ENCODE measurements at places on chromosomes 6 and 20. TPM values are rescaled to one million over a fixed set of nuclear protein-coding genes. Genes with fewer than 3 reads are reported as not detected.

The SLC22A1 gene
- total RNA-seq = 1.3 TPM

The RBPJL gene
- total RNA-seq = not detected

DNA sequence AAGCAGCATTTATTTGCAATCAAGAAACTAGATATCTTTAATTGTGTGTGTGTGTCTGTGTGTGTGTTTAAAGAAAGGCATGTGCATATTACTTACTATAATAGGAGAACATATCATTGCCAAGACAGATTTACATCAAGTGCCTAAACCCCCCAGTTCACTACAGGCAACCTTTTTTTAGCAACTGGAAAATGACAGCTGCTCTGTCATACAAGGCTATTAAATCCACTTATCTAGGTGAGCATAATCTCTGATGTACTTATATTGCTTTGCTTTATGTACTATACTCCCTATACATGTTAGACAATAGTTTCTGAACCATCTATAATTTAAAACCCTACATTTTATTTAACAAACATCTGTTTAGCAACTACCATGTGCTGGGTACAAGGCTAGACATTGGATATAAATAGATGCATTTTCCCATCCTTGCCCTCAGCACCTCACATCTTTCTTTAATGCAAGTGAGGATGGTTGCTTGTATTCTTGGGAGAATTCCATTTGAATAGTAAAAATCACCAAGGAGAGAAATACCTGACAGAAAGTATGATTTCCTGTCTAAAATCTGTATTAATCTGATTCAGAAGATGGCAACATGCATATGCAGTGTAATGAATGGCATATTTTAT lies 398.3 kb downstream of the LAMA2 start:
- no peak for DNase-seq

- DNase-seq = no peak
These were observed 171.9 kb upstream of the JARID2 start for GRCh38 chr6:15073883-15074465.

- DNase-seq = peak; percentile 6
These were observed 102.3 kb downstream of the EDN3 start for GRCh38 chr20:59402681-59403080.

The WFDC5 gene
- 4.1 TPM for total RNA-seq

The DOK5 gene
- 0.13 TPM for total RNA-seq

DNA sequence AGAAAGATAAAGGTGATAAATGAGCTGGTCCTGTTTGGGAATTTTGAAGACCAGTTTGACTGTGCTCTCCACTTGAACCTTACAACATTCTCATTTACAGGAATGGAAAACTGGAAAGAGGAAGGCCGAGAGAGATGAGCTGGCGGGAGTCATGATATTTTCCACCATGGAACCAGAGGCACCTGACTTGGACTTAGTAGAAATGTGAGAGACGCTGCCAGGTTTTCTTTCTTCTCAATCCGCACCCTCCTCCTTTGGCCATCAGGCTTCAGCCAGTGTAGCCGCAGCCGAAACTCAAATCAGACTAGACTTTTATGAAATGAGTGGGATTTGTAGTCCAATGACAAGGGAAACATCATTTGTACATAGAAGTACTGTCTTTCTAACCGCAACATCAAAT lies 54.7 kb upstream of the SYNJ2 start:
- DNase-seq = no peak

GRCh38 chr20:37114012-37114411 lies 18.2 kb upstream of the RBL1 start:
- DNase-seq = no peak

- peak; percentile 54 for DNase-seq
These were observed 88.2 kb downstream of the ZFP64 start for GRCh38 chr20:52103335-52103912.

The BPIFB4 gene
- total RNA-seq = not detected

GRCh38 chr20:51529758-51530157 lies 12.8 kb downstream of the NFATC2 start:
- DNase-seq = no peak

The BACH2 gene
- 0.38 TPM for total RNA-seq

- DNase-seq = no peak
These were observed 4.7 kb downstream of the PCMTD2 start for GRCh38 chr20:64260239-64260638.

The B4GALT5 gene
- 25.2 TPM for total RNA-seq

The NR2E1 gene
- not detected for total RNA-seq

DNA sequence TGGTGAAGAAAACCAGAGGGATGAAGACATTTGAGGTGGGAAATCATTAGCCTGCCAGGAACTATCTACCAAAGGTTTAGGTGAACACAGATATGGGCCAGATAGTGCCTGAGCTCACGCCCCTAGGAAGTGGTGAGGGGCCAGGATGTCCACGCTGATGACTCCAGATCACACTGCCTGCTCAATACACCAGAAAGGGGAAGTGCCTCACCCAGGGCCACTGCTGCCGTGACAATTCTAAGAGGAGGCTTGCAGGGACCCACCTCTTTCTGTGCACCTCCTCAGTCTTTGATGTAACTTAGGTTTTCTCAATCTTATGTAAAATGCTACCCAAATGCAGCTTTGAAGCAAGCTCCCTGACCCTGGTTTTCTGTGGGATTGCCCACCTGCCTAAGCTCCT lies 5.4 kb upstream of the RAB44 start:
- DNase-seq = no peak

DNA sequence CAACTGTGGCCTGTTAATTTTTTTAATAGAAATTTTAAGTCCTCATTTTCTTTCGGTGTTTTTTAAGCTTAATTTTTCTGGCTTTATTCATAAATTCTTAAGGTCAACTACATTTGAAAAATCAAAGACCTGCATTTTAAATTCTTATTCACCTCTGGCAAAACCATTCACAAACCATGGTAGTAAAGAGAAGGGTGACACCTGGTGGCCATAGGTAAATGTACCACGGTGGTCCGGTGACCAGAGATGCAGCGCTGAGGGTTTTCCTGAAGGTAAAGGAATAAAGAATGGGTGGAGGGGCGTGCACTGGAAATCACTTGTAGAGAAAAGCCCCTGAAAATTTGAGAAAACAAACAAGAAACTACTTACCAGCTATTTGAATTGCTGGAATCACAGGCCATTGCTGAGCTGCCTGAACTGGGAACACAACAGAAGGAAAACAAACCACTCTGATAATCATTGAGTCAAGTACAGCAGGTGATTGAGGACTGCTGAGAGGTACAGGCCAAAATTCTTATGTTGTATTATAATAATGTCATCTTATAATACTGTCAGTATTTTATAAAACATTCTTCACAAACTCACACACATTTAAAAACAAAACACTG lies 10.1 kb downstream of the HFE start:
- peak; percentile 45 for DNase-seq

DNA sequence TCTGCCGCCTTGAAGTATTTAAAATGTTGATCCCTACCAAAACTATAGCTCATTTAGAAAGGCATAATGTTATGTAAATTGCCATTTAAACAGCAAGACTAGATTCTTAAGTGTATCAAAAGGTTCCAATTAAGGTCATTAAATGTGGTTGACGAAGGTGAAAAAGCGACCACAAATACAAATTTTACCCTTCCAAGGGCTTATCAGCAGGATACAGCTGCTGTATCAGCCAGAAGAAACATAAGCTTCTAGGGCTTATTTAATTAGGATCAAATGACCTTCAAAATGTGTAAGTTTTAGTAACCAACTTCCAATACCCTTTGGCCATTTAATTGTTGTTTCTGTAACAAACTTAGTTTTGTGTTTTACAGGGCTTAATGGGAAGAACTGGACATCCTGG lies 139.9 kb downstream of the COL9A1 start:
- no peak for DNase-seq

- DNase-seq = peak; percentile 88
These were observed 144.3 kb upstream of the SULF2 start for GRCh38 chr20:47929368-47930115.

The TOMM6 gene
- total RNA-seq = 55.0 TPM

GRCh38 chr20:63542696-63543095 lies 4.9 kb downstream of the SRMS start:
- DNase-seq = no peak

DNA sequence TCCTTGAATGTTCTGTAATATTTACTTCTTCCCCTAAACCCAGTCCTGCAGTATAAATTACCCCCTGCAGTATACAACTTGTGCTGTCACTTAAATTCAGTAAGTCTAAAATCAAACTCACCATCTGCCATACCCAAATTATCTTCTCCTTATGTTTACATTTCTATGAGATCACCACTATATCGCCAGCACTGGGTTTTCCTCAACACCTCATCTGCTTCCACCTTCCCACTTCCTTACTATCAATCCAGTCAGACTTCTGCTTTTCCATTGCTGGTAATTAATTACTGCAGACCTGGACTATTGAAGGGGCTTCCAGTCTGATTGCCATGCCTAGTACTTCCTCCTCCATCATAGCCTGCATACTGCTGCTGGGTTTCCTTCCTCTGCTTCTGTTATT lies 15.2 kb downstream of the EFHC1 start:
- peak; percentile 21 for DNase-seq

- DNase-seq = no peak
These were observed 7.3 kb downstream of the NKAIN2 start for GRCh38 chr6:123810948-123811347.

DNA sequence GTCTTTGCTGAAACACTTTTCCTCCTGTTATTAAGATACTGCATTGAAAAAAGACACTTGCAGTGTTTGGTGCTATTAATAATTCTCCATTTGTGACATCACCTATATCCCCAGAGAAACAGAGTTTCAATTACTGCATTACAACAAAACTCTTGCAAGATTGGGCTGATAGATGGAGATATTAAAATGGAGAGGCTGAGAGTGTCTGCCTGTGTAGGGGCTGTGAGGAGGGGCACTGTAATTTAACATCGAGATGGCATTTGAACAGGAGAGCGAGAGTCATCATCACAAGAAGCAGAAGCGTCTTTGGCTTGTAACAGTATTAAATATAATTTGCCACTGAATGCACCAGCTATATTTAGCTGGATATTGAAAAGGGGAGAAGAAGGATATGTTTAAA lies 316.5 kb downstream of the CDH26 start:
- no peak for DNase-seq

DNA sequence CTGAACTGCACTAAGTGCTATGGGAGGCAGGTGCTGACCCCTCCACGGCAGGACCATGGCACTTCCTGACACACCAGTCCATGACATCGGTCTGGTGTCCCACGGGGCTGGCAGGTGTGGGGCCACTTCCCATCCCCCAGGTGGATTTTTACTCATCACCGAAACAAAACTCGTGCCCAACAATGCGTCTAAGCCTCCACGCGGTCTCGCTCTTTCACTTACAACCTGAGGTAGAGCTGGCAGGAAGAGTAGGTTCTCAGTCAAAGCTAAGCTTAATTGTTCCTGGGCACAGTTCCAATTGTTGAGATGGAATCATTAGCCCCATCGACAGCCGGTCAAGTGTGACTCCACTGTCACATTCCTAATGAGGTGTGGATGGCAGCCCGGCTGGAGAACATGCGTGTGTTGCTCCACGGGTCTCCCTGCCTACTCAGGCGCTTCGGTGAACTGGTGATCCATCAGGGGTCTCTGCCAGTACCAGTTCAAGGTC lies 125.7 kb downstream of the SLC23A2 start:
- DNase-seq = no peak

DNA sequence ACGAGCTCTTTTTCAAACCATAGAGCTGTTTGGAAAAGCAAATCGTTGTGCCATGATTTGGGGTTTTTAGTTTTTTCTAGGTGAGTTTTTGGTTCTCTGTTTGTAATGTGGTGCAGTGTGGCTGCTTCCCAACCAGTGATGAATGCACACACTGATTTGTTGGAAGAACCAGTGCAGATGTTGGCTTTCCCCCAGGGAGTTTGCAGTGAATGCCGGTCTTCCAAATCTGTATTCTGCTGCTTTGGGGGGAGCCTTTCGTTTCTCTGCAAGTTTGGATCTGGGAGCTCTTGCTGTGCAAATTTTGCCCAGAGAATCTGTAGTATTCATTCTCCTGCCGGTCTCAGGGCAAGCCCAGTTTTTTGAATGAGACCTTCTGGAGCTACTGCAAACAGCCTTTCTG lies 14.5 kb downstream of the HECA start:
- no peak for DNase-seq

The SALL4 gene
- 0.26 TPM for total RNA-seq

- peak; percentile 79 for DNase-seq
These were observed 335.7 kb downstream of the NRN1 start for GRCh38 chr6:5670811-5671561.

GRCh38 chr6:109235481-109236038 lies 140.3 kb downstream of the CEP57L1 start:
- DNase-seq = no peak

The LTV1 gene
- total RNA-seq = 17.5 TPM

- DNase-seq = no peak
These were observed 77.3 kb downstream of the QKI start for GRCh38 chr6:163491737-163492300.

GRCh38 chr6:11727998-11728961 lies 50.3 kb downstream of the ADTRP start:
- no peak for DNase-seq

DNA sequence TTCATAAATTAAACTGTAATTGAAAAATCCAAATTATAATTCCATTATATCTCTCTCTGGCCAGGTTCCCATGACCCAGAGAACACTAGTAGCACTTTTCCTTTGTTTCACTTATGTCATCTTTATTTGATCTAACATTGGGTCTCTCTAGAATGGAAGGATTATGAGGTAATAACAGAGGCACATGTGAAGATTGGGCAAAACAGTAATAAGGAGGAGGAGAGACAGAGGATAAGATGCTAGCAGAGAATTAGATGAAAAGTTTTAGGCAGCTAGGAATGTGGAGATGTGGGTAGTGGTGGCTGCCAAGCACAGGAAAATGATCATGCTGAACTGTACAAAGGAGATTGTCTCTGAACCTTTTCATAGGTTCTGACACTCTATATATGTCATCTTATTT lies 3.3 kb downstream of the TAB2 start:
- no peak for DNase-seq

DNA sequence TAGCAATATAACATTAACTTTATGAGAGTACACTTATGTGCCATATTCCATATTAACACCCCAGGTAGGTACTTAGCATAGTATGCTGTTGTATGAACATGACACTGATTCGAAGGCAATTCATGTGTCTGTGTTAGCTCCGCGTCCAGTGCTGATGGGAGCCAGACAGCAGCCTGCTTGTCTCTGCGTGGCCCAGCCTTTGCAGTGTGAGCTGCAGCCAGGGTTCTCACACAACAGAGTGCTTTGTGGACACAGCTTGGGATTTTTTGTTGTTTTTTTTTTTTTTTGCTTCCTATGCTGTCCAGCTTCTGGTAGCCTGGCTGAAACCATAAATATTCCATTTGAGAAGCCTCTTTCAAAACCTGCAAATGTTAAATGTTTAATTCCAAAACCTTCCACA lies 350.9 kb downstream of the SMOC2 start:
- no peak for DNase-seq

GRCh38 chr6:8829296-8829695 lies 394.0 kb upstream of the SLC35B3 start:
- DNase-seq = no peak

- no peak for DNase-seq
These were observed 219.3 kb downstream of the GMDS start for GRCh38 chr6:2026133-2026532.

DNA sequence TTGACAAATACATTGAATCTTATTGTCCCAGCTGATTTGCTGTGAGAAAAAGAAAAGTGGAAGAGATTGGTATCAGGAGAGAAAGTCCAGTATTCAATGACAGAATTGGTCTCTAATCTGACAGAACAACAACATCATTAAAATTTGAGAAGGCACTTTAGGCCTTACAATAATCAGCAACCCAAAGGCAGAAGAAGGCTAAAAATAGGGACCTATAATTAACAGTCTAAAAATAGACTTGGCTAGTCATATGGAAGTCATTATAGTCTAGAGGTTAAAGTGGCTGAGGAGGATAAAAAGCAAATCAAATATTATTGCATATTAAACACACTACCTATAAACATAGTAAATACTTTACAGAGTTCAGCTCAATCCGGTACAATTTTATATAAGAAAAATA lies 393.6 kb upstream of the JAG1 start:
- no peak for DNase-seq
